Cardiac septum (tissue), 1 donor: ENCODE measurements at places on chromosomes 2 and 18. TPM values are rescaled to one million over a fixed set of nuclear protein-coding genes. Genes with fewer than 3 reads are reported as not detected.
A peak's percentile ranks its signal among the peaks of the same experiment; 100 is the strongest.

Gene BMP10
- total RNA-seq, result 0.83 TPM

Gene AGXT
- total RNA-seq, result not detected

Gene CYTIP
- total RNA-seq, result 2.5 TPM

Gene NCKAP5
- 10.6 TPM for total RNA-seq

Gene EFHD1
- total RNA-seq, result 20.1 TPM

Gene PLEK
- total RNA-seq, result 3.7 TPM

Gene LYPD1
- 3.3 TPM for total RNA-seq

Gene SERPINB3
- total RNA-seq, result not detected

Gene RIT2
- total RNA-seq, result not detected

Gene ANKRD30B
- not detected for total RNA-seq

DNA sequence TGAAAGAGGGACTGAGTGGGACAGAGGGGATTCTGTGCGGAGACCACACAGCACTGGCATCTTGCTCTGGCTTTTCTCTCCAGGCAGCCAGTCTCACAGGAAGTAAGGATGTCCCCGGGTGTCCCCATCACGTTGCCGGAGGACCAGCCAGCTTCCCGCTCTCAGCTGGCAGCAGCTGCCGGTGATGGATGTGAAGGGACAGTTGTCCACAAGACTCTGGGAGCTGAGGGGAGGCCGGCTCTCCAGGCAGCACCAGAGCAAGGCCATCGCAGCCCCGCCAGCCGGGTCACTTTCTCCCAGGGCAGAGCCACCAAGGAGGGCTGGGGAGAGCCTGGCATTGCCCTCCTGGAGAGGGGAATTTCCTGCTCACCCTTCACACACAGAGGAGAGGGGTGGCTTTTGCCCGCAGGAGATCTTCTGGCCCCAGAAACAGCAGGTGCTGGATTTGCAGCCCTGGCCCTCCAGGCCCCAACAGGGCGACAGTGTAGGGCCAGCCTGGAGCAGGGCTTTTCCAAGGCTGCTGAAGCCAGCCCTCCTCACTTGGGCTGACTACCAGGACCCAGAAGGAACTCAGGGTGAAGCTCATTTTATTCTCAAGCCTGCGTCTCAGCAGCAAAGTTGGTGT is 24.0 kb upstream of the B3GNT7 start:
- DNase-seq, result no peak

GRCh38 chr2:46144133-46144800 is 152.9 kb upstream of the EPAS1 start:
- DNase-seq, result no peak

- DNase-seq, result no peak
Measured at GRCh38 chr2:47186351-47186750, 31.2 kb upstream of the STPG4 start.

DNA sequence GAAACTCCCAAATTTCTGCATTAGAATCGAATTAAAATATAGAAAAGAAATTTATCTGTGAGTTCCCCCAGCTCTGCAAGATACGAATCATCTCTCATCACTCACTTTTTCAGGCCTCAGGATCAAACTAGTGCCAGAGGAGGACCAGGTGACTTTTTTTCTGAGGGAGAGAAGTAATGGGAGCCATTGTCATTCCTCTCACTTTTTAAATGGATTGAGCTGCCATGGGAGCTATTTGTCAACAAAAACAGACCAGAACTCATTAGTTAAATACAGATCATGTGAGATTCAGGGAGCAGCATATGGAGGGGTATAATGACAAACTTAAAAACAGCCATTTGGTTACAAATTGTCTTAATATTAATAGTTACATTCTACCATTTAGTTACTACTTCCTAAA is 594.4 kb downstream of the DPP10 start:
- no peak for DNase-seq

DNA sequence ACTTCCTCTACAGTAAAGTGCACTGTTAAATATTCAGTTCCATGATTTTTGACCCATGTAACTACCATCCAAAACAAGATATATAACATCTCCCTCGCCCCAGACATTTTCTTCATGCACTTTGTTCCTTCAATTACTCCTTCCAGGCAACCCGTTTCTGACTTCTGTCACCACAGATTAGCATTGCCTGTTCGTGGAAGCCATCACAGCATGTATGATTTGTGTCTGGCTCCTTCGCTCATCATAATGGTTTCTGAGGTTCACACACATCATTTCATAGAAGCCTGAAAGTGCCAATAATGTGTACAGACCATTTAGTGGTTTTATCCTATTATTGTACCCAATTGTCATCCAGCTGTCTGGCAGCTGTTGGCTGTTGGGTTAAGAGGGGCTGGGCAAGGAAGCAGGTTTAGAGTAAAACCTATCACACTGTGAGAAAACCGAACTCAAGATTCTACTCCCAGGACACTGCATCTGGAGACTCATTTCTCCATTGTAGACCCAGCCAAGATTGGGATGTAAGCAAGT is 16.1 kb downstream of the ARHGAP28 start:
- no peak for DNase-seq

GRCh38 chr2:205543937-205544702 is 138.2 kb upstream of the NRP2 start:
- no peak for DNase-seq

DNA sequence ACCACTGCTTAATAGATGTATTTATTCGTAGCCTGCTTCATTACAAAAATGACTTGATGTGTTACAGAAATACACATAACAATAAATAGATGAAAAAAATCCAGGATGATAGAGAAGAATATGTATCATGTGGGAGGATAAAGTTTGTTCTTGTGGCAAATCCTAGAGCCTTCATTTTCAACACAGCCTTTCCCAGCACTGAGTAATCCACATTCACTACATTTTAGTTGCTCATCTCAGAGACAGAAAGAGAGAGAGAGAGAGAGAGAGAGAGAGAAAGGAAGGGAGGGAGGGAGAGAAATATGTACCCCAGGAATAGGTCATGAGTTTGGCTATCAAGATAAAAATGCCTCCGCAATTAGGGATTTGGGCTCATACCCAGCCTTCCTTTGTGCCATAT is 144.3 kb downstream of the RBMS1 start:
- no peak for DNase-seq

- peak; percentile 81 for DNase-seq
Measured at GRCh38 chr18:58863539-58864145, 1.0 kb upstream of the ZNF532 start.

- no peak for DNase-seq
Measured at GRCh38 chr2:186588421-186588820, 1.4 kb upstream of the ITGAV start.

GRCh38 chr2:7201851-7202250 is 284.6 kb downstream of the RNF144A start:
- no peak for DNase-seq

DNA sequence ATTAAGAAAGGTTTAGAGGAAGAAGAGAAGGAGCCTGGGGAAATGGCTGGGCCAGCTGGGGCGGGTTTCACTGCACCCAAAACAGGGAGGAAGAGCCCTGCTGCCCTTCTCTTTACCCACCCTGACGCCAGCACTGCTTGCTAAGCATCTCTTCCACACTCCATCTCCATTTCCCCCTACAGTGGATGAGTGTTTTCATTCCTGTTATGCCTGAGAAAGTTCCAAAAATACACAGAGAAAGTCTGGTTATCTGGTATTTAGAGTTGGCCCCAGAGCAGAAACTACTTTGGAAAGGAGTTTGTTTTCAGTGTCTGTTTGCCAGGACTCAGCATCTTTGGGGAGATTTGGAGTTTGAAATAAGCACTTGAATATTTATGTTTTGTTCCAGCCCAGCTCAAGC is 451.0 kb downstream of the SLC4A3 start:
- no peak for DNase-seq

DNA sequence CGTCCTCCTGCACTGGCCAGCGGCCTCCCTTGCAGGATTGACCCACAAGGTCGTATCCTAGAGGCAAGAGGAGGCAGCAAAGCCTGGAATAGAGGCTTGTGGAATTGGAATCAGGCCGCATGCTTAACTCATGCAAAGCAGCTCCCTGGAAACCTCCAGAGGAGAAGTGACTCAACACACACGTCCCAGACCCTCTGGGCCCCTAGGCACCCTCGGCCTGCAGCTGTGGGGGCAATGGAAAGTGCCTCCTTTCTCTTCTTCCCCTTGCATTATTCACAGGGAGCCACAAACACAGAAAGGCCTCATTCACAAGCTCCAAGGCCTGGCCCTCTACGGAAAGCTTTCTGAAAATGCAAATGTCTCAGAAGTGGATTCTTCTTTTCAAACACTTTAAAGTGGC is 19.6 kb downstream of the SPATA3 start:
- no peak for DNase-seq

DNA sequence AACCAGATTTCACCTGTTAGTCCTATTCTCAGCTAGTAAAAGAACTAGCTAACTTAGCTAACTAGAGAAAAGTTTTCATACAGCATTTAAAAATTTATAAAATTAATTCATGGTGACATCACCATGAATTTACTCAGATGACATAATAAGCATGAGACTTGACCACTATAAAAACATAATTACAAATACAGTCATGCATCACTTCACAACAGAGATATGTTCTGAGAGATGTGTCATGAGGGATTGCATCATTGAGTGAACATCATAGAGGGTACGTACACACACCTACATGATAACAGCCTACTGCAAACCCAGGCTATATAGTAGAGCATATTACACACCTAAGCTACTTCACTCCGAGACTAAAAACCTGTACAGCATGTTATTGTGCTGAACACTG is 481.3 kb upstream of the CHAC2 start:
- no peak for DNase-seq

GRCh38 chr2:75560768-75561565 is at the start of gene EVA1A:
EVA1A (minus strand) TSS chr2:75560939; CDS start chr2:75518140, 42,799 bp downstream.
- no peak for DNase-seq

GRCh38 chr18:9792565-9793245 is 84.6 kb downstream of the RAB31 start:
- no peak for DNase-seq

DNA sequence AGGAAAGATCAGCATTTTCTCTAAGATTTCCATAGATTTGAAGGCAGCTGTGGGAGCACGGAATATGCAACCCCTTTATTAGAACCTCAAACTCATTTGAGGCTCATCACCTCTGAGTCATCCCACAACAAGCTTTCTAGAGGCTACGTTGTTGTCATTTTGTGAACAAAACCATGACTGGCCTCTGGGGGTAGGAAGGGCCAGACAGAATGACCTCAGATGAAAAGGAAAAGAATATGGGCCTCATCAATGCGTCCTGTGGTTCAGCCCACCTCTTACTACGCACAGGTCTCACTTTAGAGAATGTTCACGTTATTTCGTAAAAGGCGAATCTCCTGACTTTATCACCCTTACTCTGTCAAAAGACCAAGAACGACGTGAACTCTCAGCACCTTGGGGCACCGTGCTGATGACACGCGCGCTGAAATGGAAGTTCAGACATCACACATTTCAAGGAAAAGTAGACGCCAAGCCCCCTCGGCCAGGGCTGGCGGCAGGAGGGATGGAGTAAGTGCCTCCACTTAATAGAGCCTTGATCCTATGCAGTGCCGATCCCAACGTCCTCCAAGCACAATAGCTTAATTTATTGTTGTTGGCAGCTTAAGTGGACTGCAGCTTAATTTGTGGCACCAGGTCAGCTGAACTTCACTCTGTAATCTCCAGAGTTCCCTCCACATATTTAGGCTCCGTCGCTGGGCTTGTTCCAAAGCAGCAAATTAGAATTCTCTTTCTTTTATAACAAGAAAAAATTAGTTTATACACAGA is 208.3 kb downstream of the EIPR1 start:
- peak; percentile 35 for DNase-seq
